ENCODE measurements at places on chromosomes 4 and X. TPM values are rescaled to one million over a fixed set of nuclear protein-coding genes. Genes with fewer than 3 reads are reported as not detected.

- H3K27ac ChIP-seq = peak overlapping the region; percentile 87
- DNase-seq = no peak
- H3K36me3 ChIP-seq = no peaks in the 10 kb centered on the region
- H3K4me3 ChIP-seq = peak overlapping the region; percentile 54
Observed at GRCh38 chrX:134373736-134374135, 86.2 kb upstream of the HPRT1 start.

DNA sequence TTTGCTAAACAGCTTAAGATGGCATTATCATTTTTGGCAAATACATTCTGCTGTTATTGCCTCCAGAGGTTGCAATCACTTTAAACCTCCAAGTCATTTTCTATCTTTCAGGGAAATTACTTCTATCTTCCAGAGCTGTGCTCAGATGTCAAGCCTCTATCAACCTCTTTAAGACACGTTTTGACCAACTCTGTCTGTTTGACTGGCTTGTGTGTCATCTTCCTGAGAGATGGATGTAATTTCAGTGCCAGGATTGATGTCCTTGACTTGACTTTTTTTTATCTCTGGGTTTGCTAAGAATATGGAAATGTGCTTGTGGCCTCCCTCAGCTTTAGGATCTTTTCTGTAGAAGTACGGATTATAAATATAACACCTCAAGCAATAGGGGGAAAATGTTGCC, 263.4 kb downstream of the GLUD2 start:
- no peaks in the 10 kb centered on the region for H3K4me1 ChIP-seq
- no peak overlapping the region for H3K4me3 ChIP-seq
- H3K36me3 ChIP-seq = no peaks in the 10 kb centered on the region

Gene CTAG2
- total RNA-seq = not detected

Gene TRIM75
- not detected for total RNA-seq

All from ovary (tissue), 10 donors.